ENCODE measurements at places on chromosomes 11 and 22.

DNA sequence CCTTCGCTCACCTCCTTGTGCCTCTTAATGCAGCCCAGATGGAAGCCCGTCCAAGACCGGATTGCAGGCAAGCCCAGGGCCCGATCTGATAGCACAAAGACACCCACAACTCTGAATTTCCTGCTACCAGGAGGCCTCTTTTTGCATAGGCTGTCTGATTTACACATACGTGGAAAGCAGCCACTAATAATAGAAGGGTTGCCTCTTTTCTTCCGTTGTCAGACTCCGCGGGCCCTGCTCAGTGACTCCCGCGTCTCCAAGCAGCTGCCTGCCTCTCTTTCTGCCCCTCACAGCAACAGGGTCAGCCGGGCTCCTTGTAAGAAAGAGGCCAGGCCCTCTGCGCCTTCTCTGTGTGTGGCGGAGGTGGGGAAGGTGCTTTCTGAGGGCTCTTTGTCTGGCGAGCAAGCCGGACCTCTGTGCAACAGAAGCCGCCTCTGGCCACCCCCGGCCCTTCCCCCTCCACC is 26.7 kb downstream of the FLI1 start:
- no peak for DNase-seq

DNA sequence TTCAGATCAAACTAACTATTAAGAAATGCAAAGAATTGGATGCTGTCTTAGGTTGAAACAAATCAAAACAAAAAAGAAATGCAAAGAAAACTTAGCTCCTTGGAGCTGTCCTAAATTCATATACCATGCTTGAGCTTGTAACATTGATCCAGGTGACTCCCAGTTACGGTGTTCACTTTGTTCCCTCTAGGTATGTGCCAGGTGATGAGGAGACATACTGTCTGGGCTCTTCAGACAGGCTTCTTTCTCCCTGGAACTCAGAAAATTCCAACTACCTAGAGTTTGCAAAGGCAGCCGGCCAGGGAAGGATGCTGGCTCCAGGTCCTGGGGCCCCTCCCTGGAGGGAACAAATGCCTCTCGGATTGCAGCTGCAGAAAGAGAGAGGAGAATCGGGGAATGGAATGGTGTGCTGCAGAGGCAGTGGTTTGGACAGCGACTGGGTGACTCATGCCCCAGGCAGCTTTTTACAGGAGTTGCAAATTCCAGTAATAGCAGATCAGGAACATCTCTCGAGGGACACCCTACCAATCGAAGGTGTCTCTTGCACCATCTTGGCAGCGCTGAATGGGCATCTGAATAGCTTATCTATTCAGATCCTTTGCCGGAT is 12.3 kb upstream of the ASPHD2 start:
- peak; percentile 45 for DNase-seq

GRCh38 chr11:116611998-116612620 is 160.7 kb downstream of the BUD13 start:
- DNase-seq = no peak

DNA sequence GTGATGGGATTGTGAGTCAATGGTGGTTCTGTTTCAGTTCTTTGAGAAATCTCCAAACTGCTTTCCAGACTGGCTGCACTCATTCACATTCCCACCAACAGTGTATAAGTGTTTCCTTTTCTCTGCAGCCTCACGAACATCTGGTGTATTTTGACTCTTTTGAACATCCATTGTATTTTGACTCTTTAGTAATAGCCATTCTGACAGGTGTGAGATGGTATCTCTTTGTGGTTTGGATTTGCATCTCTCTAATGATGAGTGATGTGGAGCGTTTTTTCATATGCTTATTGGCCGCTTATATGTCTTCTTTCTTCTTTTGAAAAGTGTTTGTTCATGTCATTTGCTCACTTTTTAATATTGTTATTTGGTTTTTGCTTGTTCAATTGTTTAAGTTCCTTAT is 19.4 kb downstream of the NELL1 start:
- no peak for DNase-seq

DNA sequence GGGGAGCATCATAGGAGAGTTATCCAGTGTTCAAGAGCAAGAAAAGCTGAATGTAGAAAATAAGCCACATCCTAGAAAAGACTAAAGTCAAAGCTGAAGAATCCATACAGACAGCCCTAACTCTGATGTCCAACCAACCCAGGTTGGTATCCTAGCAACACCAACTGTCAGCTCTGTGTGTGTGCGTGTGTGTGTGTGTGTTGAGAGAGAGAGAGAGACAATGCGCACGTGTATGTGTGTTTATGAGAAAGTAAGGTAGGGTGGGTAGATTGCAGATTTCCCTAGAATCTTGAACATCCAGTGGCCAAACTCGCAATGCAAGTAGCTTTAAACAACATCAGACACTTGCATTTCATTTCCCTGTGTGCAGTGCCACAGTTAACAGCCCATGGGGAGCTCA is 274.9 kb downstream of the FAM181B start:
- no peak for DNase-seq

- DNase-seq = no peak
Measured at GRCh38 chr11:26839911-26840698, 118.2 kb upstream of the SLC5A12 start.

GRCh38 chr11:41281131-41281742 is 178.2 kb downstream of the LRRC4C start:
- DNase-seq = no peak

GRCh38 chr11:72091292-72091691 is 10.6 kb downstream of the LRRC51 start:
- no peak for DNase-seq

- no peak for DNase-seq
Measured at GRCh38 chr11:126405374-126405773, 49.9 kb downstream of the ST3GAL4 start.

DNA sequence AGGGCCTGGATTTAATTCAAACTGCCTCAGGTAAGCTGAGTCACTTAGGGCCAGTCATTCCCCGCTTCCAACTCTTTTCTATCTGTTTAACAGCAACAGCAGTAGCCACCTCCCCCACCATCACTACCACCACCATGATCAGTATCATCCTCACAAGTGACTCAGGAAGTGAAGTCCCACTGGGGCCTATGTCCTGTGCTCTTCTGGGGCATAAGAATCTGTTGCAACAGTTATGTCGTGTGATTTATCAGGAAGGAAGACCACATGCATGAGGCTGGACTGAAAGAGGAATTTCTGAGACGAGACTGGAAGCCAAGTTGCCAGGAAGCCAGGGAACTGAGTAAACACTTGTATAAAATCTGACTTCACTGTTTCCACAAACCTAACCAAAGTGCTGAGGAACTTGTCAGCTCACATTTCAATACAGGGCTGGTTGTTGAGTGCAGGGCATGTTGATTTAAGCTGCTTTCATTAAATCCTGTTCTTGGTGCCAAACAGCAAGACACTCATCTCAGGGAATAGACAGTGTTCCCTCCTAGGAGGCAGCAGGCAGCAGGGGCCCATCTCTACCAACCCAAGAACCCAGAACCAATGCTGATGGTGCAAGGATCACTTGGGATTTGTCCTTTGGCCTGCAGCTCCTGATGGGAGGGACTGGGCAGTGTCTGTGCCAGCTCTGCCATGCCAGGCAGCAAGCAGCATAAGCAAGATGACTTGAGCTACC is 226.7 kb upstream of the NARS2 start:
- DNase-seq = no peak
